ENCODE measurements at places on chromosomes 12 and 14. TPM values are rescaled to one million over a fixed set of nuclear protein-coding genes. Genes with fewer than 3 reads are reported as not detected.

GRCh38 chr14:23209651-23210423, 26.4 kb upstream of the SLC7A8 start:
- DNase-seq = no peak

Gene BMAL2
- 1.4 TPM for polyA plus RNA-seq

Gene OAS1
- polyA plus RNA-seq = 1.8 TPM

Gene ATF7IP
- 31.0 TPM for polyA plus RNA-seq

Gene IL22
- polyA plus RNA-seq = not detected

- DNase-seq = no peak
These were observed 300.4 kb downstream of the EGLN3 start for GRCh38 chr14:33650430-33650829.

Data from forelimb muscle (tissue), 1 donor.